ENCODE measurements at places on chromosomes 11 and 22.

- peak; percentile 82 for DNase-seq
These were observed 13.4 kb downstream of the VWCE start for GRCh38 chr11:61281581-61282250.

DNA sequence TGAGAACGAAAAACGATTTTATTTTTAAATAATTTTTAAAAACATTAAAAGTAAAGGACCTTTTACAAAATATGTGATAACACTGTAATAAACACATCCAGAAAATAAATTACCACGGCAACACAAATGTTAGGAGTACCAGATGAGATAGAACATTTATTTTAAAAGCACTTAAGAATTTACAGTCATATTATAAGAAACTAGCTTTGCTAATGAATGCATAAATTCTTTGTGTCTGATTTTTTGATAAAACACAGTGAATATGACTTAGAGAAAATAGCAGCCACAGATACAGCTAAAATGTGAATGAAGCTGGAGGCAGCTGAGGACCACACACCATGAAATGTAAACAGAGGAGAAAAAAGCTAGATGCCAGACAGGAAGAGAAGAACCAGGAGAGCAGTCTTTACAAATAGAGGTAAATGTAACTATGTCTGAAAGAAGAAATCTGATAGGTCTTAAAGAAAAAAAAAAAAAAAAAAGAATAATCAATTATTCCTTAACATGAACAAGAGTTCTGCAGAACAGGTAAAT is 14.6 kb downstream of the CCDC34 start:
- DNase-seq = no peak

DNA sequence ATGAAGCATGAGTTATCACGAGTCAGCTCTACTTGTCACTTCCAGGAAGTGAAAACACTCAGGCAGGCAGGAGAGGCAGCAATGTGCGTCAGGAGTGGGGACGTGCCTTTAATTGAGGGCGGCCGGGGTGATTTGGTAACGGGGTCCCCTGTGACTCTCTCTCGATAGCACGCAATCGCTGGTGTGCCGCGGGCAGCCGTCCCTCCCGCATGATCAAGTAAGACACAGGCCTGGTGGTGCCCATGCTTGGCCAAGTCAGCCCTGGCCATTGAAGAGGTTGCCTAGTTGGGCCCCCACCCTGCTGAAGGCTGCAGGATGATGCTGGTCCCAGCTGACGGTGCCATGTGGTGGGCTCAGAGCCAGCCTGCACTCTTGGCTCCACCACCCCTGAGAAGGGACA is 29.7 kb downstream of the CACNG2 start:
- DNase-seq = no peak

GRCh38 chr11:60183591-60184205 is 815 bp upstream of the MS4A6A start:
- DNase-seq = peak; percentile 22

DNA sequence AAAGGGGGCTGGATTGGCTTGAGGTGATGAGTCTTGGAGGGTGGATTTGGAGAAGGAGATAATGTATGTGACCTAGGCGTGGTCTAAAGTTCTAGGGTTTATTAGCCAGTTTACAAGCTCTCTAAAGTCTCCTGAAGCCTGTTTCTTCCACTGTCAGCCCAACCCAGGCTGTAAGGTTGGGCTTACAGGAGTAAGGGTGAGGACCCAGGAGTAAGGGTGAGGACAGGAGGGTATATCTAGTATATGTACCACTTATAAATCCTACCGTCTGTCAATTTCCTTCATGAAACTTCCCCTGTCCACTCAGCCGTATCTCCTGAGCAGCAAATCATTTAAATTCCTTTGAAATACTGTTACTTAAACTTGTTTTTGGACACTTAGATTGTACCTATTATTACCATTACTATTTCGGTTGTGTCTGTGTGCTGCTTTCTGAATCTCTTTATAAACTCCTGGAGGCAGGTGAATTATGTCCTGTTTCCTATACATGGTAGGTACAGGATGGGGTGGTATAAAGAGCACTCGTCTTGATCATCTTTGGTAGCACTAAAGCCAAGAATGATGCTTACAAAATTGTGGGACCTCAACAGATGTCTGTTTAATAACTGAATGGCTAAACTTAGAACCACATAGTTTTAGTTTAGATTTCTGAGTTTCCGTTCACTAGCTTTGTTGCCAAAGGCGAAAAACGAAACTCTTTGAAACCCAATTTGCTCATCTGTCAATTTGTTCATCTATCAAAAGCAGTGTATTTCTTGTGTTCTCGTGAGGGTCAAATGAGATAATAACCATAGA is 192.0 kb downstream of the GRIK4 start:
- no peak for DNase-seq

- peak; percentile 77 for DNase-seq
These were observed 1.5 kb upstream of the SIK3 start for GRCh38 chr11:117099696-117100095.

- DNase-seq = no peak
These were observed 5.6 kb downstream of the STARD10 start for GRCh38 chr11:72788241-72788640.

Data from hematopoietic multipotent progenitor cell treated with erythropoietin and hydrocortisone succinate and interleukin-3 and kit ligand, for 6 days (in vitro differentiated cells).